ENCODE measurements at places on chromosomes 3 and 15.

- DNase-seq = no peak
Observed at GRCh38 chr15:94524565-94524964, 293.2 kb downstream of the MCTP2 start.

DNA sequence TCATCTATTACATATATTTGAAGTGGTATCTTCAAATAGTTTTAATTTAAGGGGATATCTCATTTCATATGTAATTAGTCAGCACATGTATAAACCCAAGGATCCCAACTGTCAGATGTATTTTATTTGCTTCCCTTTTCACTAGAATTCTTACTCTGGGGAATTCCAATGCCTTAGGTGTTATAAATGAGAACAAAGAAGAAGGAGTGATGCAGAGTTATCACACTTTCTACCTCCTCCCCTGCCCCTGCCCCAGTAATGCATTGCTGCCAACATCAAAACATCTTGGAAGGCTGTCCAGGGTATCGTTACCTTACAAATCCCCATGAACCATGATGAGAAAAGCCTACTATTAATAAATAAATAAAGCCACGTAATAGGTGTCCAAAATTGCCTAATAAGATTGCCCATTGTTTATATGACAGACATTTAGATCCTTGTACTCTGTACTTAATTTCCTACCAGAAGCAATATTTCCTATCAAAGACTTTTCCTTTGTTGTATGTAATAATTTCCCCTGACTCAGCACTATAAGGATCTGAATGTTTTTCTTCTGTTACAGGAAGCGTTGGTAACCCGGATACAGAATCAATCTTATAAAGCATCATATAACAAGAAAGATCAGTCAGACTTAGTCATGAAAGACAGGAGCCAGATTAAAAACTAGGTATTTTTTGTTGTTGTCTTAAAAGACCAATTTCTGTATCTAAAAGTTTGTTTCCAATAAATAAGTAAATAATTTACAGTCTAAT lies 38.8 kb downstream of the CBLB start:
- DNase-seq = no peak

GRCh38 chr15:69217381-69217780 lies 56.9 kb downstream of the GLCE start:
- no peak for DNase-seq

GRCh38 chr3:161567577-161568361 lies 71.2 kb downstream of the OTOL1 start:
- no peak for DNase-seq

DNA sequence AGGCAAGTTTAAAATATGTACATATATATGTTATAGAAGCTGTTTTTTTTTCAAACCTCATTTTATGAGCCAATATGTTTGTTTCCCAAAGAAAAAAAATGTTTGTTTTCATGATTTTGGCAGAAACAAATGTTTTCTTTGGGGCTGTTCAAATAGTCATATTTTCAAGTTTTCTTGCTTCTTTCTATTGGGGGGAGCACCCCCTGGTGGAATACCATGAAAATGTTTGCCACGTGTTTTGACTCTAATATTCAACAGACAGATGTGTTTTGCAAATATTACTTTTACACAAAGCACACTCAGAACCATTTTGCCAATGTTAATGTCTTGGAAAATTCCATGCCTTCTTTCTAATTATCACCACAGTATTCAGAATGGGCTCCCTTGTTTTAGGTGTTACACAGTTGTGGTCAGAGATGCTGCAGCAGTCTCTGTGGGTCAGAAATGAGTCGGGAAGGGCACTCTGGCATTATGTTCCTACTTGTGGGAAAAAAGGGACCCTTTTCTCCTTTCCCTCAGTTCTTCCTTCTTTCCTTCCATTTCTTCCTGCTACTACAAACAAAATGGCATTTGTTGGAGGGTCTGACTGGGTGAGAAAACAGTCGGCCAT lies 817.0 kb downstream of the TUSC7 start:
- no peak for DNase-seq

DNA sequence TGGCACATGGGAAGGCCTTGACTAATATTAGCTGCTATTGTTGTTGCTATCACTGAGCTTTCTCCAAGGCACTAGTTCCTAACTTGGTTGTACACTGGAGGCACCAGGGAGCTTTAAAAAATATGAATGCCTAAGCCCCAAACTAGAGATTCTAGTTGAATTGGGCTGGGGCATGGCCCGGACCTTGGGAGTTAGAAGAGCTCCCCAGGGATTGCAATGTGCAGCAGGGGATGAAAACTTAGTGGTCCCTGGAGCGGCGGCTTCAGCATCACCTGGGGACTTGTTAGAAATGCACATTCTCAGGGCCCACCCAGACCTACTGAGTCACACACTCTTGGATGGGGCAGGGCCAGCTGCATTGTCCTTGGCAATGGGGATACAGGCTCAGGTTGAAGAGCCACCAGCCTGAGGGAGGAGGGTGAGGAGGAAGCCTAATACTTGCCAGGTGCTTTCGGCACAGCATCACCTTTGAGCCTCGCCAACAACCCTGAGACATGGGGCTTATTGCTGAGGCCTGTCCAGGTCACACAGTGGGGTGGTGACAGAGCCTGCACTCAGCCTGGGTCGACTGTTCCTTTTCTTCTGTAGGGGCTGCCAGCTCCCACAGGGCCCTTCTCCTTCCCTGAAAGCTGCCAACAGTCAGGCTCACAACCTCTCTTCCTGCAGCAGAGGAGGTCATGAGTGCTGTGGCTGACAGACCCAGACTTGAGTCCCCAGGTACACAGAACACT lies 84.5 kb downstream of the ATP2B2 start:
- no peak for DNase-seq

DNA sequence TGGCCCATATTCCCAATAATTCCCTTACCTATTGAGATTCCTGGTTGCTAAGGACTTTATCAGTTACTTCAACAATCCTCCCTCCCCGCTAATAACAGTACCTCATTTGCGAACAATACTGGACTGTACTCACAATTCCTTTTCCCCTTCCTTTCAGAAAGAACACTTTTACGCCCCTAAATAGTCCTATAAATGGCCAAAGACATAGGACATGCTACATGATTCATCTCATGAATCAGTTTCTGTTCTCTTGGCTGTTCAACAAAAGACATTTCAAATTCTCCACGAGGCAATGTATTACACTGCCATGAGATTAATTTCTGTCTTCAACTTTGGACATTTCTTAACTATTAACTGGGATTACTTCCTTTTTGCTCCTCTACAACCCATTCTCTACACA lies 264.4 kb downstream of the TIGIT start:
- no peak for DNase-seq
